BJ (cell line): ENCODE measurements at places on chromosomes 6 and 20.

DNA sequence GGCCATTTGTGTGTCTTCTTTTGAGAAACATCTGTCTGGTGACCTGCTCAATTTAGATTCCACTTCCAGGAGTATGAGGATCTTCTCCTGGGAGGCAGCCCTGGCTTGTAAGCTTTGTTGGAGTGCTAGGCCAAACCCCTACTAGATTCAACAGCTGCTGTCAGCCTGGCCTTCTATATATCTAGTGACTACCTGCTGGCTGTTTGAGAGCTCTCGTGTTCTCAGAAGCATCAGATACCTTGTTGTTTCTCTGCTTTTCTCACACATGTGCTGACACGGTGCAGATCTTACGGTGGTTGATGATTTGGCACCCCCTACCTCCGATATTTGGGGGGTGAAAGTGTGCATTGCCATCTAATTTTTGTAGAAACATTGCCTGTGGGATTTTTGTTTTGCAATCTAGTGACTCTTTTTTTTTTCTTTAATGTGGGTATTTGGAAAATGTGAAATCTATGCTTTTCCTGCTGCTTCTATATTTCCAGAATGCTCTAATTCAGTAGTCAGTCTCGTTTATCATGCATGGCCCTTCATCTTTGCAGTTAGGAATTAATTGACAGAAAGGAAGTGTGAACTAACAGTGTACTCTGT, 4.7 kb downstream of the CCN2 start:
- no peak for DNase-seq

GRCh38 chr6:157982102-157982562, 469 bp downstream of the SYNJ2 start:
- DNase-seq, result no peak

GRCh38 chr6:118696271-118696670, 44.9 kb upstream of the CEP85L start:
- no peak for DNase-seq

DNA sequence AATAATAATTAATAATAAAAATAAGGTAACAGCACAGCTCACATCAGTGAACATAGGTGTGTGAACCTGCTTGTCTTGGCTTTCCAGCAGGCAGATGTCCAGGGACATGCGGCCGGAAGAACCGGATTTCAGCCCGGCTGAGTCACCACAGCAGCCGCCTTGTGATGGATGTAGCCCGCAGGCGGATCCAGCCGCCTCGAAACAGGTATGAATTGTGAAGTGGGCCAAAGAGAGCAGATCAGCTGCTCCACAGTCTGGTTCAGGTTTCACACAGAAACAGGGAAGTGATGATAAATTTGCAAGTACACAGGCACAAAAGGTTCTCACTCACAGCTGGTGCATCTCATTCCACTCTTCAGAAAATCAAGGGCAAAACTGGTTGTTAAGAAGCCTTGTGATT, 55.1 kb downstream of the ID4 start:
- DNase-seq, result no peak

DNA sequence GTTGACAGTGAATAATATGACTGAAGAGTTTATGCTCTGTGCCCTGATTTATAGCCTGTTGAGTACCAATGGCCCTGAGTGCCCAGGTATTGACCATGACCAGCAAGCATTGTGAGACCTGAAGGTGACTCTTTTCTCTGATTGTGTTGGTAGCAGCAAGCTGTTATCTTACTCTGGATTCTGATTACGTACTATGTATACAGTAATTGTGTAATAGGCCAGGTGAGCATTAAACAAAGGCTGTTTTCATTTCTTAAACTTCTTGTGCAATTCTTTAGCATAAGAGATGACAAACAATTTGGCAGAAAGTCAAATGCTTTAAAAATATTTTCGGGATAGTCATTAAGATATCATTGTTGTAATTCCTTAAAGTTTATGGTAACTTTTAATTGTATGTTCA, 111.7 kb upstream of the PTPRK start:
- DNase-seq, result no peak

- no peak for DNase-seq
Measured at GRCh38 chr6:13472976-13473767, 14.2 kb downstream of the GFOD1 start.

DNA sequence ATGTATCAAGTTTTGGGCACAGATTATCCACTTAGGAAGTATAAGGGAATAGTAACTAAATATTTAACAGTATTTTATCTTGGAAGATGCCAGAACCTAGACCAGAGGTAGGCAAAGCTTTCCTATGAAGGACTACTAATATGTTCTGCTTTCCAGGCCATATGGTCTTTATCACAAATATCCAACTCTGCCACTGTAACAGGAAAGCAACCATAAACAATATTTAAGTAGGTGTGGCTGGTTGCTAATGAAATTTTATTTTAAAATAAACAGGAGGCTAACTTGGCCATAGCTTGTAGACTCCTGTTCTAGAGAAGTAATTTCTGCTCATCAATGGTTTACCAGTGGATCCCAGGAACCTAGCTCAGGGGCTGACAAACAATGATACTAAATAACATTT, 39.4 kb downstream of the NOL7 start:
- no peak for DNase-seq

- no peak for DNase-seq
Measured at GRCh38 chr6:41306187-41306854, 19.8 kb upstream of the TREM1 start.

GRCh38 chr6:1346101-1346500, 34.2 kb downstream of the FOXQ1 start:
- no peak for DNase-seq

DNA sequence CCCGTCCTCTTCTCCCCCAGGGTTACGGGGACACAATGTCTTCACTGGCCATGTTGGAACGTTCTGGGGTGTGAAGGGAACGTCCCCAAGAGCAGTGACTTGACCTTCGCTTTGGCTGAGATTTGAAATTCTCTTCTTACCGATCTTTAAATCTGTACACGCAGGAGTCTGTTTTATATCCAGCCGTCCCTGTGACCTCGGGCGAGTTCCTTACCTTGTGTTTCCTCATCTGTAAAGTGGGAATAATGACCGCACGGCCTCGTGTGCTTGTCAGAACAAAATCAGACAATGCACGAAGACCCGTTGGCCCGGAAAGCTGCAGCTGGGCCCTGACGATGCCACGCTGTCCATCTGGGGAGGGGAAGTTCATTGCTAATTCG, 454.3 kb downstream of the PREX1 start:
- no peak for DNase-seq

GRCh38 chr6:32118782-32119628, 9.0 kb downstream of the ATF6B start:
- DNase-seq, result no peak

DNA sequence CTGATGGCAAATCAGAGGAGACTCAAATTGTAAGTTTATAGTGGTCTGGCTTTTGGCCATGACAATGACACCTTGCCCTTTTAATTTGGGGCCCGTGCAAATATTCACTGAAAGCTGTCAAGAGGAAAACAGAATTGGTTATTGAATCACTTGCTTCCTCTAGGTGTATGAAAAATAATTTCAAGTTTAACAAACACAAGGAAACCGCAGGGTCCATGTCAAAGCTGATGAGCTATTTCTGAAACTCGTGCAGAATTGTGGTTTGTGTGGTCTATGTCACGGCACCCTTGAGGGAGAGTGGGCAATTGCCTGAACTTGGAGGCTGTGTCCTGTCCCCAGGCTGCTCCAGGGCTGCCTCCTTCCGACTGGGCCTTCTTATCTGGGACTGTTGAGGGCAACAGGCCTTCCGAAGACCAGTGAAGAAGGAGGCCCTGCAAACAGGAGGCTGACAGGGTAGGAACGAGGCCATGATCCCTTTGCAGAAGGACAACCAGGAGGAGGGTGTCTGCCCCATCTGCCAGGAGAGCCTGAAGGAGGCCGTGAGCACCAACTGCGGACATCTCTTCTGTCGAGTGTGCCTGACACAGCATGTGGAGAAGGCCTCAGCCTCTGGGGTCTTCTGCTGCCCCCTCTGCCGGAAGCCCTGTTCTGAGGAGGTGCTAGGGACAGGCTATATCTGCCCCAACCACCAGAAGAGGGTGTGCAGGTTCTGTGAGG, 788 bp downstream of the TRIM40 start:
- DNase-seq, result no peak

DNA sequence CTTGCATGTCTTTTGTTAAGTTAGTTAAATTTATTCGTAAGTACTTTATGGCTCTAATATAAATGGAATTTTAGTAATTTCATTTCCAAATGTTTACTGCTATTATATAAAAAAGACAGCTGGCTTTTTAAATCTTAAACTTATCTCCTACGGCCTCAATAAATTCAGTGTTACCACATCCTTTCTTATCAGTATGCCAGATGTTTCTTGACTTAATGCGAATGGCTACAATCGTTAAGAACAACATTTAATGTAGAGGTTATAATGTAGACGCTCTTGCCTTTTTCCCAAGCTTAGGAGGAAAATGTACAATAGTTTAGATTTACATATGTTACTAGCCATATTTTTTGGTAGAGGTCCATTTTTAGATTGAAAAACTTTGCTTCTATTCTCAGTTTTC, 659.4 kb downstream of the TENT5A start:
- no peak for DNase-seq

GRCh38 chr6:2920671-2921112, 17.6 kb upstream of the SERPINB9 start:
- DNase-seq, result no peak

DNA sequence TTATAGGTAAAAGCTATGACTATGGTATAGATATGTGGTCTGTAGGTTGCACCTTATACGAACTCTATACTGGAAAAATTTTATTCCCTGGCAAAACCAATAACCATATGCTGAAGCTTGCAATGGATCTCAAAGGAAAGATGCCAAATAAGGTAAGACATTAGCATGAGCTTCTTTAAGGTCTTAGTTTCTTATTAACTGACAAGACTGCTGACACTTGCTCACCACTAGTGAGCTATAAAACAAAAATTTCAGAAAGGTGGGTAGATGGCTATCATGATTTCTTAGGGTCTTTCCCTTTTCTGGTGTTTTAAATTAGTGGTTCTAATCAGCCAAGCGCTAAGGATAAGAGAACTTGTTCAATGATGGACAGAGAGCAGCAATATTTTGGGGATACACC, 21.9 kb downstream of the FAM217A start:
- DNase-seq, result no peak

GRCh38 chr6:48511378-48511777, 400.4 kb upstream of the PTCHD4 start:
- no peak for DNase-seq

GRCh38 chr6:1035401-1035800, 276.5 kb upstream of the FOXQ1 start:
- no peak for DNase-seq

GRCh38 chr6:91171754-91172462, 585.0 kb upstream of the MAP3K7 start:
- no peak for DNase-seq

DNA sequence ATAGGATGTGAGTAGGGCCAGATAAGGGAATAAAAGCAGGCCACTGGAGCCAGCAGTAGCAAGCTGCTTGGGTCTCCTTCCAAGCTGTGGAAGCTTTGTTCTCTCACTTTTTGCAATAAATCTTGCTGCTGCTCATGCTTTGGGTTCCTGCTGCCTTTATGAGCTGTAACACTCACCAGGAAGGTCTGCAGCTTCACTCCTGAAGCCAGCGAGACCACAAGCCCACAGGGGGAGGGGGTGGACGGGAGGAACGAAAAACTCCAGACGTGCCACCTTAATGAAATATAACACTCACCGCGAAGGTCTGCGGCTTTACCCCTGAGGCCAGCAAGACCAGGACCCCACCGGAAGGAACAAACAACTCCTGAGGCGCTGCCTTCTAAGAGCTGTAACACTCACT, 1324.4 kb upstream of the EYS start:
- DNase-seq, result no peak

DNA sequence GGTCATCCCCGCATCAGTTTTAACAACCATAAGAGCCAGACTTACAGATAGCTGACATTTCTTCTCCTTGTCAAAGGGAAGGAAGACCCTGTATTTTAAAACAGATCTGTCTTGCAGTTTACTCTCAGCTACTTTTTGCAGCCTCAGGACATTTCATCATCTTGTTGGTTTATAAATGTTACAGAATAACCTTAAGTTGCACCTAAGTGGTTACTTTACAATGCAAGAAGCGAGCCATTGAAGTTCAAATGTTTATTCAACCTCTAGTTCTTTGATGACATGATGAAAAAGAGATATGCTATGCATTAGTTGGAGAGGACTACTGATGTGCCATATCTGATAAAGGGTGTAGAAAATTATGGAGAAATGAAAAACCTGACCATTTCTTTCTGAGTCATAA, 187.9 kb upstream of the COL21A1 start:
- DNase-seq, result no peak

GRCh38 chr6:131773284-131773950, 34.4 kb upstream of the ENPP1 start:
- DNase-seq, result no peak

DNA sequence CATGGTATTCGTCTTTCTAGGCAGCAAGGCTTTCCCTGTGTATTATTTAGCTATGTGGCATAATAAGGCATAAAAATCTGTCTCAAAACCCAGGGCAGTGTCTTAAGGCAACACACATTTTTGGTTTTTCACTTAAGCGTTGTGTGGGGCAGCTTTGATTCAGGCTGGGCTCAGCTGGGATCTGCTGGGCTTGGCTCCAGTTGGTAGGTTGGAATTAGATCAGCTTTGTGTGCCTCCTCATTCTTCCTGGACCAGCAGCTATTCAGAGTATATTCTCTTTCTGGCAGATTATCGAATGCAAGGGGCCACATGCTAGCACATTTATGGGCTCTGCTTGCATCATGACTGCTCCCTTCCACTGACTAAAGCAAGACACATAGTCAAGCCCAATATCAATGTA, 487.9 kb downstream of the RFPL4B start:
- no peak for DNase-seq

- no peak for DNase-seq
Measured at GRCh38 chr6:25484900-25485299, 167.1 kb upstream of the SCGN start.

- no peak for DNase-seq
Measured at GRCh38 chr6:97133067-97133466, 149.9 kb downstream of the MMS22L start.

DNA sequence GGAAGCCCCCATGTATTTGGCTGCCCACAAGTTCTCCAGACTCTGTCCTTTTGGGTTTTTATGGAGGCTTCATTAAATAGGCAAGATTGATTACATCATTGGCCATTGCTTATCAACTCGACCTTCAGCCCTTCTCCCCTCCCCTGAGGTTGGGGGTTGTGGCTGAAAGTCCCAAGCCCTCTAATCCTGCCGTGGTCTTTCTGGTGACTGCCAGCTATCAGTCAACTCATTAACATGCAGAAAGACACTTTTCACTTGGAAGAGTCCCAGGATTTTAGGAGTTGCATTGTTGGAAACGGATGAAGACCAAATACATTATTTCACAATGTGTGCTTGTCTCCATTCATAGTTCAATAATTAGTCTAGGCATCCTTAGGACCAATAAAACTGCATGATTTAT, 9.5 kb downstream of the CDC5L start:
- no peak for DNase-seq

- DNase-seq, result peak; percentile 15
Measured at GRCh38 chr6:23091795-23092194, 522.4 kb downstream of the HDGFL1 start.
